ENCODE measurements at places on chromosomes 7 and 10. TPM values are rescaled to one million over a fixed set of nuclear protein-coding genes. Genes with fewer than 3 reads are reported as not detected.

DNA sequence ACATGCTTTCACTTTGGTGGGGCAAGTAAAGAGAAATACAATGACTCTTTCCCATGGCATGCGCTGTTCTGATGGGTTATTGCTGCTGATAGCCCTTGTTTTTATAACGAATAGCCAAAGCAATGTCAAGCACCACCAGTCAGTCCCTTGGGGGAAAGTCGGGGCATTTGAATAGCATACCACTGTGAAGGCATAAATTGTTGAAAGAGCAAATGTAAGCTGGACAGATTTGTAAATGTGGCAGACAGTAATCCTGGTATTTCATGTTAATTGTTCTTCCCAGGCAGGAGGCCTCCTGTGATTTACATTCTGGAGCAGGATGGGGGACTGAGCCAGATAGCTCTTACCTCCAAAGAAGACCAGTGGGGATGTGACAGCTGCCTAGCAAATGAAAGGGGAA, 293.3 kb downstream of the ADRA2A start:
- DNase-seq: no peak

GRCh38 chr10:116056445-116057293, 216.3 kb downstream of the GFRA1 start:
- DNase-seq: no peak

- no peak for DNase-seq
These were observed 67.8 kb downstream of the PTEN start for GRCh38 chr10:87930934-87931835.

- DNase-seq: no peak
These were observed 3.2 kb downstream of the SLC4A2 start for GRCh38 chr7:151062399-151063211.

DNA sequence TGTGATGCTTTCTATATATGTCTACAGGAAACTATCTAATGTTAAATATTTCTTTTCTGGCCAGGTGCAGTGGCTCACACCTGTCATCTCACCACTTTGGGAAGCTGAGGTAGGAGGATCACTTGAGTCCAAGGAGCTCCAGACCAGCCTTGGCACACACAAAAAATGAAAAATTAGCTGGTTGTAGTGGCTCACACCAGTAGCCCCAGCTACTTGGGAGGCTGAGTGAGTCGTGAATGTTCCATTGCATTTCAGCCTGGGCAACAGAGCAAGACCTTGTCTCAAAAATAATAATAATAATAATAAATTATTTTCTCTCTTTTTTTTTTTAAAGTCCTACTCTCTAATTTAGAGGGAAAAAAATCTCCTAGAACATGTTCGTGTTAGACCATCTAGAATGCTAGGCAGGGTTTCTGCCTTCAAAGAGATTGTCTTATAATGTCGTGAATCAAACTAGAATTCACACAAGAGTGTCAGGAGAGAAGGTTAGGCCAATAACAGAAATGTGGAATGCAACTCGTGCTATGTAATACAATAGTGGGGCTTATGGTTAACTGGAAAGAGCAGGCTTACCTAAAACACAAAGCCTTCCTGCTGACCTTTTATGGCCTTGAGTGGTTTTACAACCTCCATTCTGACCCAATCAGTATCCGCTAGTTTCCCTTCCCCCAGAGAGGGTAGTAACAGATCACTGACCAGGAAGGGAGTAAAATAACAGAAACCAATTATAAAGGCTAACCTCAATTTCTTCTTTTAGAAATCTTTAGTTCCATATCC, 46.3 kb downstream of the MYOF start:
- no peak for DNase-seq

GRCh38 chr10:130869179-130869841, 442.2 kb downstream of the TCERG1L start:
- no peak for DNase-seq

DNA sequence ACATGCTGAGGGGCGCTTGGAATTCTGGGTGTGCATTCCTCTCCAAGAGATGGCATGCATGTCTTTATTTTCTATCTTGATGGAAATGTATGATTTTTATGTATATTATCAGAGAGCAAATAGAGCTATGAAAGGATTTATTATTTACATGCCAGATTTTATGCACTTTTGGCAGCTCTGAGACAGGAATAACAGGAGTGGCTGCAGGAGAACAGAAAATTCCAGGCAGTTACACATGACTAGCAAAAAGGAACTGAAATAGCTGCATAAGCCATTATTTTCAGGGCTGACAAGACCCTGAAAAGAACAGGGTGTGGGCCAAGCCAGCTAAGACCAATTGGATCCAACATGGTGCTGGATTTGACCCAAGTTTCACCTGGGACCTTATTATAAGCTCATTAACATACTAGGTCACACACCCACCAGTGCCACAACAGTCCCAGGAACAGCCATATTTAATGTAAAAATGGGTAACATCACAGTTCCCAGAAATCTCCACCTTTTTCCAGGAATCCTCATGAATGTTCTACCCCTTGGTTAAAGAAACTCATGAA, 43.2 kb upstream of the ACSL5 start:
- no peak for DNase-seq

DNA sequence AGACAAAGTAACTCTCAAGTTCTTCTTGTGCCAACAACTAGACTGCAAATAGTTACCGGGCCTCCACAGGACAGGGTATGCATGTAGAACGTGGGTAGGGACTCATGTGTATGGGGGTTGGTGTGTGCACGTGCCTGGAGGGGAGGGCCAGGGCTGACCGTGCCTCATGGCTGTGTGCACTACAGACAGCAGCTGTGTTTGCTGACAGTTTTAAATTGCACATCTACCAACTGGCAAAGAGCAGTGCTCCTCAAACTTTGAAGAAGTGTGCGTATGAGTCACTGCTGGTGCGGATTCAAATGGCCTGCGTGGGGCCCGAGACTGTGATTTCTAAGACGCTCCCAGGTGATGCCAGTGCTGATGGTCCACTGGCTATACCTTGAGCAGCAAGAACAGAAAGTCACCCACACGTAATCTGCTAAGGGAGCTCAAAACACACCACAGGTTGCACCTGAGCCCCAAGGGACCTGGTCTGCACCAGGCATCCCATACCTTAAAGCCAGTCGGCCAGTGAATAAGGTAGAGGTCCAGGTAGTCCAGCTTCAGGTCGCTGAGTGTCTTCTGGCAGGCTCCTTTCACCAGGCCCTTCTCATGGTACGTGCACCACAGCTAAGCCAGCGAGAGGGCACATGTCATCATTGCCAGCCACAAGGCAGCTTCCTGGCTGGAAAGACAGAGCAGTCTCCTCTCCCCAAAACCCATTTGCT, 8.5 kb downstream of the AKR1B1 start:
- DNase-seq: no peak

DNA sequence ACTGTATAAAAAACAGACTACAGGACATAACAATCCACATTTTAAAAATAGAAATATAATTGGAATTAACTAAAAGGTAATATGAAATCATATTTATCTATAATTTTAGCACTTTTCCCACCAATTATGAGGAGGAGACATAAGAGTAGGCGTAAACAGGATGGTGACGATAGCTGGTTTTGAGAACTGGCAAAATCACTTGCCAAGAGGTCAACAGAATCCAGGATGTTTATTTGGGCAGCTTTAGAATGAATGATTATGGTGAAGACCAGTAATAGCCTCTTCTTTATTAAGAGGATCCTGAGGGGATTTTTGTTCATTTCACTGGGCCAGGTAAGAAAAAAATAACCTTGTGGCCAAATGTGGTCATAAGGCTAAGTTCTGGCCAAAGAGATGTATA, 67.2 kb downstream of the TPK1 start:
- no peak for DNase-seq

- no peak for DNase-seq
These were observed 143.8 kb downstream of the CFTR start for GRCh38 chr7:117623606-117624005.

DNA sequence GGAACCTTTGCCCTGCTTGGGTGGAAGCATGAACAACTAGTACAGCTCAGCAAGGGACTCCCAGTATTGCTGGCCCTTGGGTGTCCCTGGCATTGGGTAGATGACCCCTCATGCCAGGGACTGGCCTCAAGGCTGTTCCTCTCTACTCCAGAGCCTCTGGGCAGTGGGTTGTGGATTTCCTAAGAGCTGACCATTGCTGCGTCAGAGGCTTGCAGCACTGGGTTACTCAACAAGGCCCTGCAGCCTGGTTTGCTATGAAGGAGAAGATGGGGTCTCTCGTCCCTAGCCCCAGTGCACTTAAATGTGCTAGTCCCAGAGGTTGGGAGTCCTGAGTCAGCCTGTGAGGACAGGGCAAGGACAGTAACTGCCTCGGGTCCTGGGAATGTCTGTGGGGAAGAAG, 2.5 kb downstream of the VSIR start:
- no peak for DNase-seq

- no peak for DNase-seq
These were observed 40.3 kb downstream of the CPVL start for GRCh38 chr7:29105752-29106668.

DNA sequence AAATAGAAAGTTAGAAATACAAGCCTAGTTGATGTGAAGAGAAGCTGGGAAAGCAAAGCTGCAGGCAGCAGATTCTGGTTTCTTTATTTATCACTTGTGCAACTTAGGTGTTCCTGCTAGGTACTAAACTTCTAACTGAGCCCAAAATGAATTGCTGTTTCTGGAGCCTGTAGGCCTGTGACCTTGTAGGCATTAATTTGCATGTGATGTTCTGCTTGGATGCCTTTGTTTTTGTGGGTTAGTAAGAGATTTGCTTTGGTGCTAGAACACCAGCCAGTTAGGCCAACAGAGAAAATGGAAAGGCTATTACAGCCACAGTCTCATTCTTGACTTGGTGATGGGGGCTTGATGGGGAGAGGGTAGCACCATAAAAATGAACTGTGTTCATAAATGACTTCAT, 370.7 kb downstream of the PPP1R3A start:
- no peak for DNase-seq

DNA sequence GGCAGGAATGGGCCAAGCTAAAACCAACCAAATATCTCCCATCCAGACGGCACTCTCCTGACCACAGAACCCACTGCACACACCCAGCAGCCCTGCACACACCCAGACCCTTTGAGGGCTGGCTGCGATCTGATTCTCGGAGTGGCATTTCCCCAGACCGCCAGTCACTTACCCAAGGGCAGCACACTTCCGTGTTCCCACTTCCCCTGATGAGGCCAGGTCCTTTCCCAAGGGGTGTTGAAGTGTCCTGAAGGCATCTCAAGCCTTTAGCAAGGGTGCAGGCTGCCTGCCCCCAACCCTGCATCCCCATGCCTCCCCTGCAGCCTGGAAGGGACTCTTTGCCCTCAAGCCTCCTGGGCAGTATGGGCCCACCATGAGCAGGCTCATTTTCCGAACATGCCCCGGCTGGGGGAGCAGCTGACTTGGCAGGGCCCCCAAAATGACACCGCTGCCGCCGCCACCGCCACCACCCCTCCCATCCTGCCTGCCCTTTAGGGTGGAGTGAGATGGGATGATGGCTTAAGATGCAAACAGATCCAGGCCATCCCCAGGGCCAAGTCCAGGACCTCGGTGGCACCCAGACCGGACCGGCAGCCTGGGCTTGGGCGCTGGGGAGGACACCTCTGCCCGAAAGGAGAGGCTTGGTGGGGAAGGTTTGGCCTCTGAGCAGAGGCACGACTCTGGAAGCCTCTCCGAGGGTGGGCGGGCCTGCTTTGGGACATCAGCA, 159.8 kb downstream of the NRF1 start:
- no peak for DNase-seq

GRCh38 chr7:146875981-146876380, 759.4 kb downstream of the CNTNAP2 start:
- DNase-seq: no peak

DNA sequence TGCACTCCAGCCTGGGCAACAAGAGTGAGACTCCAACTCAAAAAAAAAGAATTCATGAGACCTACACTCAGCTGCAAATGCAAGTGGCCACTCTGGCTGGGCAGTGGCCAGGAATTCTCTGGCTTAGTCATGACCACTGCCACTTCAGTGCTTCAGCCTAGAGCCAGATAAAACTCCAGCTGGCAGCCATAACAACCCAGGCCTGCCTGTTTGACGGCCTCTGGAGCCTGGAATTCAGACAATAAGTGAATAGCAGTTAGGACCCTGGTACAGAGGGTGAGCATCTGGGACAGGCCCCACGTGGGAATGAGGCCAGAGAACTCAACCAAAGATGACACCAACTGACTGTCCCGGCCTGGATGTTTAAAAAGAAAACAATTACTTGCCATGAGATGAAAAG, 18.9 kb downstream of the RCC1L start:
- DNase-seq: peak; percentile 54

DNA sequence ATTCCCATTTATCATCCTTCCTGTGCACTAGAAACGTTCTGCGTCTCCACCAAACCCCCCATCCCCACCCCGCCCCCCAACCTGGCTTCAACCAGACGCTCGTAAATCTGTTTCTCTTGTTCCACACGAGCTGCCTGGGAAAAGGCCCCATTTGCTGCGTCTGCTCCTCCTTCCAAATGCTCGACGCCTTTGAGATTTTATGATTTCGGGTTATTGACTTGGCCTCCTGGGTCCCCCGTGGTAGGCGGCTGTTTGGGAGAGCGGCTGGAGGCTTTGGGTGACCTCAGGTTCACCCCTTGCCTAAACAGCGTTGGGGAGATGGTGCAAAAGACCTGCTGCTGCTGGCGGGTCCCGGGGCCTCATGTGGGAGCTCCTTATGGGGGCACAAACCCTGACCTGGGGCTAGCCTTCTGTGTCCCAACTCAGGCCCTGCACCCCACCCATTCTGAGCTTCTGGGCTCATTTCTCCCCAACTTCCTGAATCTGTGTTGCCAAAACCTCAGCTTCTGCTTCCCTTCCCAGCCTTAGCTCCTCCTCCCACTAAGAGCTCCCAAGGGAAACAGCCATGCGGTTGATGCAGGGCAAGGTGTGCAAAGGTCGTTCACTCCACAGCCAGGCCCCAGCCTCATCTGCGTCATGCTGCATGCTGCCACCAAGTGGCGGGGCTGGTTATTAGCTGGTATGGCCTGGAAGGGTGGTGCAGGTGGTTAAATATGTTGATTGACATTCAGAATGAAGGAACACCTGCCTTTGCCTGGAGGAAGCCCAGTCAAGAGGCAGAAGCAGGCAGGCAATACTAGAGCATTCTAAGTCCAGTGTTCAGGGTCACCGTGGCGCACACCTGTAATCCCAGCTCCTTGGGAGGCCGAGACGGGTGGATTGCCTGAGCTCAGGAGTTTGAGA, 49.1 kb upstream of the ELN start:
- no peak for DNase-seq

DNA sequence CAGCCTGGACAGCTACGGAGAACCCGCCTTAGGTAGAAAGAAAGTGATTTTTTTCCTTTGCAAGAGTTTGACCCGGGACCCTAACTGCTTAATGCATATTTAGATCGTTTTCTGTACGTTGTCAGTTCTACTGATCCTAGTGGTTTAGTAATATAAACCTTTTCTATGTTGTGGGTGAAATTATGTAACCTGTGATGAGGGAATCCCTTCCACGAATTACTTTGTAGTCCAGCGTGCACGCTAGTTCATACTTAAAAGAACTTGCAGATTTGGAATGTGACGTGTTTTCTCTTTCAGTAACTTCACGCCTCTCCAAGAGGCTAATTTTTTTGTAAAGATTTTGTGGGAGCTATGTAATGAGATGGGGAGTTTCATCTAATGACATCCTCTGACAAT, 705 bp downstream of the SLF2 start:
- DNase-seq: no peak

- no peak for DNase-seq
These were observed 14.0 kb downstream of the TECPR1 start for GRCh38 chr7:98238076-98238475.

NUTM2B gene
- 0.85 TPM for total RNA-seq

CH25H gene
- 1.3 TPM for total RNA-seq

ADRA2A gene
- total RNA-seq: 8.8 TPM

CDK14 gene
- 158 TPM for total RNA-seq
